HepG2 (cell line): ENCODE measurements at places on chromosomes 5 and 9.

DNA sequence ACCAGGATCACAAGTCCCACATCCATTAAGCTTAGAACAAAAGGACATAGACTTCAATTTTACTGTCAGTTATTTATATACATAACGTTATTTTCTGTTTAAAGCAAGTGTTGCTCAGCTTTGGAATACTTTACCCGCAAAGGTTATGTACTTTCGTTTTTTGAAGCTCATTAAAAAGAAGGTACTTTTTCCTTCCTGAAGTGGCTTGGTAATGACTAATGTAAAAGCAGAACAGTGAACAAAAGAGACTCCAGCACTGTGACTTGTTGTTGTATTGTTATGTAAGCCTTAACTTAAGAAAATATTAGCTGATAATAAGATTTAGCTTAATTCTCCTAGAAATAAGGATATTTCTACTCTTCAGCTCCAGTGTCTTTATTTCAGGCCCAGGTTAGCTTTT lies 97.3 kb upstream of the SLCO6A1 start:
- DNase-seq, result no peak

DNA sequence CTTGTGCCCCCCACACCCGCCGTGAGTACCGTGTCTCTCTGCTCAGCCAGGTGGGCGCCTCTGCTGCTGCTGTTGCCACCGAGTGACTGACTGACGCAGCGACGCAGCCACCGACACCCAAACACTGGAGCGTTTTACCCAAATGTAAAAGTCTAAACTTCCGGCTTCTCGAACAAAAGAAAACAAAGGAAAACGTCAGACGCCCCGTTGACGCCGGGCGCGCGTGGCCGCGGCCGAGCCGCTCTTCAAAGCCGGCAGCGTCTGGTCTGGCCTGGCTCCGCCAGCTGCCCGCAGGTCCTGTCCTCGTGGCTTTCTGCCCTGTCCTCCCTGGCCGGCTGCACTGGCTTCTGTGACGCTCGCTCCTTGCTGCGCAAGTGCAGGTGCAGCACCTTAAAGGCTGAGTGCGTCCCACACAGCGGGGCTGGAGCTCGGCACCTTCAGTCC lies 41.4 kb upstream of the CLPTM1L start:
- no peak for DNase-seq

DNA sequence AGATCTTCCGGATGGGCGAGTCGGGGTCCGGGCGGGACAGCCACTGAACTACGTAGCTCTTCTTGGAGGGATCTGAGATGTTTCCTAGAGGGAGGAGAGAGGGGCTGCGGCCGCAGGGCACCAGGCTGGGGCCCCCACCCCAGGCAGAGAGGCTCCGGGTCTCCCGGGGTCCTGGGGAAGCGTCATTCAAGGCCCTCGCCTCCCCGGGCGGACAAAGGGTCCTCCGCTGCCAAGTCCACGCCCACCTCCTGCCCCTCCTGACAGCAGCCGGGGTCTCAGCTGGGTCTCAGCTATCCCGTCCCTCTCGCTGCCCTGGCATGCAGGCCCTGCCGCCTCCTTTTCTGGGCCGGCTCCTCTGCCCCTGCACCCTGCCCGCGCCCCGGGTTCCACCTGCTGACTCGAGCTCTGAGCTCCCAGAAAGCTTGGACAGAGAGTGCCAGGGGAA lies 61.5 kb downstream of the ZNF354C start:
- no peak for DNase-seq

DNA sequence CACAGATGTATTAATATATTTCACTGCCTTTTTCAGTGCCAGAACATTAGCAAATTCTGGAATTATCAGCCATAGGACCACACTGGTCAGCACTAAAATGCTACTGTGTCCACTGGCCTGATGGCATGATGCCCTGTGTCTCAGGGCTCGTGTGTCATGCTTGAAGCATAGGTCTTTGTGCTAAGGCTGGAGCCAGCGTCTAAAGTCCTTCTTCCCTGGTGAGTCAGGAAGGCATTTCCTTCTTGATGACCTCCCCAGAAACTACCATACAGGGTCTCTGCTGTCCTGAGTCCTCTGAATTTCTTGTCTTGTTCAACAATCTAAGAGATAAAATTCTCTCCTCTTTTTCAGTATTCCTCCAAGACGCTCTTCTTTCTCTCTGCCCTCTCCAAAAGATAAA lies 489.9 kb downstream of the PSAT1 start:
- DNase-seq, result no peak

GRCh38 chr5:36651761-36652685 lies 45.6 kb downstream of the SLC1A3 start:
- DNase-seq, result no peak

DNA sequence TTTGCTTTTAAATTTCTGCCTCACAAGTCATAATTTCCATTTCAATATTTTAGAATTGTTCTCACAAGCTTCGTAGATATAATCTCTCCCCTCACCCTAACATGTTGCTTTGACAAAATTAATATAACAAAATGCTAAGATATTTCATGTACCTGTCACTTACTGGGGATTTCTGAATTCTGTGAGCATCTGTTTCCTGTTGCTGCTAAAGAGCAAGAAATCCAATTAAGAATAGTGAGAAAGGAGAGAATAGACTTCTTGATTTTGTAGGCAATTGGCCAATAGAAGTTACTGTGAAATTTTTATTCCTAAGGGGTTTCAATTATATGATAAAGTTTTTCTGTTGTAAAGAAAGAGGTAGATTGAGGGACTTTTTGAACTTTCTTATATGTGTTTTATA lies 796.5 kb upstream of the ARRDC3 start:
- no peak for DNase-seq

GRCh38 chr5:143360755-143361154 lies 42.7 kb downstream of the NR3C1 start:
- no peak for DNase-seq

DNA sequence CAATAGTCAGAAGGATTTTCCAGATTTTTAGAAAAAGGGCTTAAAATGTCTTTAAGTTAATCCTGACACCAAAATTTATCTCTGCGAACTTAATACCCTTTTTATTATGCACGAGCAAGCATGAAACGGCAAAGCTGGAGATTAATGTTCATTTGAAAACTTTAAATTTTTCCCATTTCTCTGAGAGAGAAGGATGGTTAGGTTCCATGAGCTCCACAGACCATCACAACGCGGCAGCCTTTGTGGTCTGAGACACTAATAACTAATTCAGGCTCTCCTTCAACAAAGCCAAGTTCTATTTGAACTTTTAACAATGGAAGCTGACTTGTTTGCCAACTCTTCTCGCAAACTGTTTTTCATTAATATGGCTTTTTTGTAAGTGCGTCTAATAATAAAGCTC lies 94.7 kb downstream of the MYO10 start:
- no peak for DNase-seq

GRCh38 chr5:33639474-33639873 lies 198.7 kb downstream of the TARS1 start:
- DNase-seq, result no peak

GRCh38 chr5:14250084-14250695 lies 107.0 kb downstream of the TRIO start:
- DNase-seq, result peak; percentile 19

DNA sequence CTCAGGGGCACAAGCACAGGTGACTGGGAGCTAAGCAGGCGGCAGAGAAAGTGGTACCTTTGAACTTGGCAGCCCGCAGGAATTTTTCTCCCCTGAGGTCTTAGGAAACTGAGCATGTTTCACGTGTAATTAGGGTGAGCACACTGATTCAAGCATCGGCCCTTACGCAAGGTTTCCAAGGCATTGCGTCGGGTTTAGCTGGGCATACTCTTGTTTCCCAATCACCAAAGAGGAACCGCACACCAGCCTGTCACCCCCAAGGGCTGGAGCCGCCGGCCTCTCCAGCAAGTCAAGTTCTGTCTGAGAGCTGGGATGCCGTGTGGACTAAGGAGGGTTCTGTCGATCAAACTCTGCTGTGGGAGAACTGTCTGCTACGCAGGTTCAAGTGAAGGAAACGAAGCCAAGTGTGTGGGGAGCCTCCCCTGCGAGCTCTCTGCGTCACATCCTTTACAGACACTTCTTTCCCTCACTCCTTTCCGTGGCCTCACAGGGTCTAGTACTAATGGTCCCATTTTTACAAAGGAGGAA lies 53.0 kb downstream of the ERGIC1 start:
- DNase-seq, result peak; percentile 85

- no peak for DNase-seq
These were observed 935.7 kb upstream of the NUDT12 start for GRCh38 chr5:104498281-104498680.

DNA sequence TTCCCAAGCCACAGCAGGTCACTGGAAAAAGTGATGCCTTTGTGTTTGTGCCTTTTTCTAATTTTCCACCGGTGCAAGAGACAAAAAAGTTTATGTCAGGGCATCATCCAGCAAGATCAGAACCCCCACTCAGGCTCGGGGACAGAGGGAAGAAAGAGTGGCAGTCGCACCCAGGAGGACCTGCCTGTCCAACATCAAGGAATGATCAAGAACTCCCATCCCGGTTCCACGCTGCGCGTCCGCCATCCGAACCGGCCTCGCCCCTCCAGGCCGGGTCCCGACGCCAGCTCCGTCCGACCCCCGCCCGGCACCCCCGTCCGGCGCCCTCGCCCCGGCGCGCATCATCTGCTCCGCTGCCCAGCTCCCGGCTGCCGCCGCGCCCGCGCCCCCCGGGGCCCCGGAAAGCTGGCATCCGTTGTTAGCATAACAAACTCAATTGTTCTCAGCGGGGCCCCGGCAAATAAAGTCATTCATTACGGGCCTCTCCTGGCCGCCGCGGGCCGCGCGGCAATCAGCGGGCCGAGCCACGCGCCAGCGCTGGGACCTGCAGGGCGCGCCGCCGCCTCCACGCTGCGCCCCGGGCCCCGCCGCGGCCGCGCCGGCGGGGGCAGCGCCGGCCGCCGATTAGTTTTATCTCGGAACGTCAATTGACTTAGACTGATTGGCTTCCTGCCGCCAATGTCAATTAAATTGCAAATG lies 48.1 kb downstream of the PAX5 start:
- DNase-seq, result no peak

DNA sequence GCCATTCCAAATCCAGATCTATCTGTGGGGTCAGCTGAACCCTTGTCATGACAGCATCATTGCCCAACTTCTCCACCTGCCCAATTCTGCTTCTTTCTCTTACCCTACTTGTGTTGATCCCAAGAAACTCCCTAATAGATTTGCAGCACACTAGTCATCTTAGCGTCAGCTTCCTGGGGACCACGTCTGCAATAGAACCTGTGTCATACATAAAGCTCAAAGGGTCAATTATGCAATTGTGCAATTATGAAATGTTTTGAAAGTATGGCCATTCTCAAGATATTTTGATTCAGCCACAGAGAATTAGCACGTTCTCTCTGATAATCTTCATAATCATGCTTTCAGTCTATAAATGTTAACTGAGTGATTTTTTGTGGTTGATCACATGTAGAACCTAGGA lies 87.4 kb upstream of the PAPPA start:
- DNase-seq, result no peak

- no peak for DNase-seq
These were observed 202.3 kb downstream of the LRRC70 start for GRCh38 chr5:62780888-62781287.

DNA sequence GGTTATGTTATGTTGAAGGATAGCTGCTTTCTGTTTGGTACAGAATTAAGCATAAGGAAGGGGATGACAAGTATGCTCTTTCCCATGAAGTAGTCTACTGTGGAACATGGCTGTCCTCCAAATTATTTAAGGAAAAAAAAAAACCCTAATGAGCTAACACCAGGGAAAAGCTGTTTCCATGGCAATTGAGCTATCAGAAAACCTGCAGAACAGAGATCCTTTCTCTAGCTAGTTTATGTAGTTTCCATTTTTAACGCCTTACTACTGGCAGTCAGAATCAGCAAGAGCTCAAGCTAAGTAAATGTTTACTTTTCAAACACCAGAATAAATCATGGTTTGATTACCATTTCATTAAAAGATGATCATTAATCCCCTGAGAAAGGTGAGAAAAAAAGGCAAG lies 287.4 kb upstream of the TARS1 start:
- DNase-seq, result no peak

GRCh38 chr9:131691969-131692611 lies 47.8 kb downstream of the RAPGEF1 start:
- DNase-seq, result no peak

- no peak for DNase-seq
These were observed 159.4 kb downstream of the CD180 start for GRCh38 chr5:67037171-67037570.

GRCh38 chr9:35110327-35110761 lies 5.3 kb downstream of the ATOSB start:
- DNase-seq, result no peak

DNA sequence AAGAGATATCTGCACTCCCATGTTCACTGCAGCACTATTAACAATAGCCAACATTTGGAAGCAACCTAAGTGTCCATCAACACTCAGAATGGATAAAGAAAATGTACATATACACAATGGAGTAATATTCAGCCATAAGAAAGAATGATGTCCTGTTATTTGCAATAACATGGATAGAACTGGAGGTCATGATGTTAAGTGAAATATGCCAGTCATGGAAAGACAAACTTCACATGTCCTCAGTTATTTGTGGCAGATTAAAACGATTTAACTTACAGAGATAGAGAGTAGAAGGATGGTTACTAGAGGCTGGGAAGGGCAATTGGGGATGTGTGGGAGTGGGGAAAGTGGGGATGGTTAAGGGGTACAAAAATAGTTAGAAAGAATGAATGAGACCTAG lies 110.3 kb upstream of the PCSK5 start:
- no peak for DNase-seq
